ENCODE measurements at places on chromosomes 11 and 22. TPM values are rescaled to one million over a fixed set of nuclear protein-coding genes. Genes with fewer than 3 reads are reported as not detected.

ALDH3B1 gene
- total RNA-seq = under 0.01 TPM

GGTLC3 gene
- total RNA-seq = not detected

SDHAF2 gene
- 30.1 TPM for total RNA-seq

COMMD9 gene
- 24.5 TPM for total RNA-seq

P2RY2 gene
- 6.5 TPM for total RNA-seq

OR4C46 gene
- total RNA-seq = not detected

RAG1 gene
- total RNA-seq = 0.76 TPM

OR51I1 gene
- not detected for total RNA-seq

ZBTB16 gene
- total RNA-seq = 21.7 TPM

OR6A2 gene
- total RNA-seq = 0.46 TPM

SUSD2 gene
- total RNA-seq = under 0.01 TPM

CWC15 gene
- total RNA-seq = 60.7 TPM

TBX1 gene
- total RNA-seq = 1.5 TPM

HSPB2 gene
- total RNA-seq = not detected

MS4A4A gene
- not detected for total RNA-seq

AQP11 gene
- total RNA-seq = 0.30 TPM

DCDC1 gene
- under 0.01 TPM for total RNA-seq

CATSPERZ gene
- 0.61 TPM for total RNA-seq

C11orf21 gene
- total RNA-seq = not detected

TIGD3 gene
- total RNA-seq = not detected

CSF2RB gene
- 19.1 TPM for total RNA-seq

ZNF280B gene
- 1.4 TPM for total RNA-seq

TSG101 gene
- total RNA-seq = 36.8 TPM

NCF4 gene
- not detected for total RNA-seq

KCNJ1 gene
- not detected for total RNA-seq

FOLR3 gene
- total RNA-seq = not detected

NUP98 gene
- 91.9 TPM for total RNA-seq

NTM gene
- total RNA-seq = 2.6 TPM

PPP1R14B gene
- 362 TPM for total RNA-seq

DKK3 gene
- 223 TPM for total RNA-seq

INPP5J gene
- total RNA-seq = 0.30 TPM

DDIAS gene
- 7.5 TPM for total RNA-seq

IMMP1L gene
- 8.1 TPM for total RNA-seq

SCT gene
- not detected for total RNA-seq

RTN4RL2 gene
- under 0.01 TPM for total RNA-seq

TTC28 gene
- total RNA-seq = 13.3 TPM

CRYBB3 gene
- total RNA-seq = not detected

OR4A16 gene
- total RNA-seq = not detected

LIF gene
- 1.2 TPM for total RNA-seq

RFPL1 gene
- total RNA-seq = not detected

SLN gene
- total RNA-seq = not detected

MPEG1 gene
- not detected for total RNA-seq

MEI1 gene
- total RNA-seq = 1.3 TPM

LRRN4CL gene
- total RNA-seq = under 0.01 TPM

SLC22A8 gene
- not detected for total RNA-seq

TSGA10IP gene
- not detected for total RNA-seq

C11orf97 gene
- total RNA-seq = not detected

RAB38 gene
- total RNA-seq = 5.8 TPM

VWCE gene
- 1.6 TPM for total RNA-seq

TSSK2 gene
- not detected for total RNA-seq

DUSP8 gene
- total RNA-seq = 0.32 TPM

BCO2 gene
- total RNA-seq = 0.61 TPM

CD248 gene
- total RNA-seq = 0.65 TPM

MFRP gene
- 0.15 TPM for total RNA-seq

ESAM gene
- 70.7 TPM for total RNA-seq

NCAM1 gene
- total RNA-seq = not detected

ACCSL gene
- not detected for total RNA-seq

RBMXL2 gene
- not detected for total RNA-seq

PCF11 gene
- total RNA-seq = 45.9 TPM
